Kidney (tissue), 22 donors: ENCODE measurements at places on chromosomes 6 and 20. TPM values are rescaled to one million over a fixed set of nuclear protein-coding genes. Genes with fewer than 3 reads are reported as not detected.

TLDC2 gene
- 2.3 TPM for total RNA-seq

POM121L2 gene
- not detected for total RNA-seq

GABRR1 gene
- not detected for total RNA-seq

RIMS1 gene
- total RNA-seq = 4.5 TPM

GPR63 gene
- 0.69 TPM for total RNA-seq

LTA gene
- total RNA-seq = 0.35 TPM

ELOVL5 gene
- total RNA-seq = 42.0 TPM

KCNK16 gene
- total RNA-seq = not detected

SCRT2 gene
- not detected for total RNA-seq

DNA sequence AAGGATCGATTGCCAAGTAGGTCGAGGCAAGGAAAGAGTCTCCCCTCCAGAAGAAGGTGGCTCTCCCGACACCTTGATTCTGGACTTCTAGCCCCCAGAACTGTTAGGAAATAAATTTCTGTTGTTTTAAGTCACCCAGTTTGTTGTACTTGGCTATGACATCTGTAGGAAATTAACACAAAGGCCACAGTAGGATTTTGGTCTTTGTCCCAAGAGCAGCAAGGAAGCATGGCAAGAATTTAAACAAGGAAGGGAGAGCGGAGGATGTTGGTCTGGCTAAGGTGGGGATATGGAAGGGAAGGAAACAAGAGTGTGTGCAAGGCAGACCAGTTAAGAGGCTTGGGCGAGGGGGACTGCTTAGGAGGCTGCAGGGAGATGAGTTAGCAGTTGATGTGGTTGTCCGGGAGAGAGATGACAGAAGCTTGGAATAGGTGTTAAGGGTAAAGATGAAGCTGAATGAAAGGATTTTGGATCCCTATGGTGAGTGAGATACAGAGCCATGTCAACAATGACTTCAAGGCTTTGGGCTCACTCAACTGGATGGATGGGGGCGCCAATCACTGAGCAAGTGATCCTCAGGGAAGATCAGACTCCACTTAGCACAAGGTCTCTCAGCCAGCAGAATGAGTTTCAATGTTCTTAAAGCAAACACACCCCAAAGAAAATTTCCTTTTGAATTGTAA lies 140.5 kb upstream of the ZNF217 start:
- H3K27me3 ChIP-seq = no peaks in the 10 kb centered on the region
- no peak overlapping the region for H3K4me3 ChIP-seq
- H3K4me1 ChIP-seq = peaks cover 13% of the 10 kb centered on the region
- H3K36me3 ChIP-seq = no peaks in the 10 kb centered on the region
- no peak for DNase-seq

GRCh38 chr6:2795956-2796355 lies 30.8 kb downstream of the WRNIP1 start:
- no peak overlapping the region for H3K4me3 ChIP-seq
- H3K27me3 ChIP-seq = no peaks in the 10 kb centered on the region
- H3K27ac ChIP-seq = no peak overlapping the region
- H3K4me1 ChIP-seq = no peaks in the 10 kb centered on the region

DNA sequence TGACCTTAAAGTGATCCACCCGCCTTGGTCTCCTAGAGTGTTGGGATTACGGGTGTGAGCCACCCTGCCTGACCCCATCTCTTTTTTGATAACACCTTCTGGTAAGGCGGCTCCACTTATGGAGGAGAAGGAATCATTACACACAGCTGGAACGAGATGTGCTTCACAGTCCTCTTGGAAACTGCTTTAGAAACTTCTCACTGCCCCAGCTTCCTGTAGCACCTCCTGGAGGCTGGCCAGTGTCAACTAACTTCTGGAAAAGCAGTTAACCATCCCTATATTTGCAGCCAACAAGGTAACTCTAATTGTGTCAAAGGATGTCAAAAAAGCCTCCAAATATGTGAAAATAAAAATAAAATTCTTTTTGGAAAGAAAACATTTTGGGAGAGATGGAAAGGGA lies 48.8 kb upstream of the BCLAF1 start:
- H3K4me3 ChIP-seq = no peak overlapping the region
- DNase-seq = no peak
- no peaks in the 10 kb centered on the region for H3K4me1 ChIP-seq
- H3K27me3 ChIP-seq = no peaks in the 10 kb centered on the region

DNA sequence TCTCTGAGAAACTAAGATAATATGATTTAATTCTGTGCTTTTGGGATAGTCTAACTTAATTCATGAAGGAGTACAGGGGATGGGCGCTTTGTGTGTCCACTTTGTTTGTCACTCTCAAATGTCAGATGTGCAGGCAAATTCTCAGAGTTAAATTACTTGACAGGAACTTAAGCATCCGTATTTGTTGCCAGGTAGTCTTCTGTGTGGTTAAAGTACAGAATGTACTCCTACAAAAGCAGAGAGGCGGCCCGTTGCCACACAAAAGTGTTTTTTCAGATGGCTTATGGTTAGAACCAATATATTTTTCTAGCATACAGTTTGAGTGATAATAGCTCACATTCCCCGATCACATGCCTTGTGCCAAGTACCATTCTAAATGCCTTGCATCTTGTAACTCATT lies 234.4 kb downstream of the LAMA2 start:
- H3K27me3 ChIP-seq = no peaks in the 10 kb centered on the region
- H3K4me1 ChIP-seq = no peaks in the 10 kb centered on the region
- no peak overlapping the region for H3K27ac ChIP-seq
- no peak overlapping the region for H3K4me3 ChIP-seq
- H3K36me3 ChIP-seq = no peaks in the 10 kb centered on the region

- H3K4me1 ChIP-seq = no peaks in the 10 kb centered on the region
- no peak overlapping the region for H3K27ac ChIP-seq
- no peak for DNase-seq
- no peaks in the 10 kb centered on the region for H3K27me3 ChIP-seq
- no peak overlapping the region for H3K4me3 ChIP-seq
These were observed 22.4 kb upstream of the CDKAL1 start for GRCh38 chr6:20511852-20512251.

- H3K4me3 ChIP-seq = peak overlapping the region; percentile 99
- H3K4me1 ChIP-seq = peaks cover 2% of the 10 kb centered on the region
- H3K36me3 ChIP-seq = no peaks in the 10 kb centered on the region
- peak overlapping the region; percentile 94 for H3K27ac ChIP-seq
These were observed 636 bp downstream of the SUPT3H start for GRCh38 chr6:45377043-45377553.

- no peak overlapping the region for H3K4me3 ChIP-seq
- H3K27ac ChIP-seq = no peak overlapping the region
- no peaks in the 10 kb centered on the region for H3K27me3 ChIP-seq
- H3K36me3 ChIP-seq = no peaks in the 10 kb centered on the region
- H3K4me1 ChIP-seq = no peaks in the 10 kb centered on the region
These were observed 273.9 kb downstream of the RFPL4B start for GRCh38 chr6:112620812-112621569.

- H3K4me3 ChIP-seq = no peak overlapping the region
- H3K27me3 ChIP-seq = no peaks in the 10 kb centered on the region
- no peak for DNase-seq
- no peaks in the 10 kb centered on the region for H3K4me1 ChIP-seq
- no peak overlapping the region for H3K27ac ChIP-seq
- H3K36me3 ChIP-seq = no peaks in the 10 kb centered on the region
These were observed 146.6 kb upstream of the AKIRIN2 start for GRCh38 chr6:87848616-87849015.

DNA sequence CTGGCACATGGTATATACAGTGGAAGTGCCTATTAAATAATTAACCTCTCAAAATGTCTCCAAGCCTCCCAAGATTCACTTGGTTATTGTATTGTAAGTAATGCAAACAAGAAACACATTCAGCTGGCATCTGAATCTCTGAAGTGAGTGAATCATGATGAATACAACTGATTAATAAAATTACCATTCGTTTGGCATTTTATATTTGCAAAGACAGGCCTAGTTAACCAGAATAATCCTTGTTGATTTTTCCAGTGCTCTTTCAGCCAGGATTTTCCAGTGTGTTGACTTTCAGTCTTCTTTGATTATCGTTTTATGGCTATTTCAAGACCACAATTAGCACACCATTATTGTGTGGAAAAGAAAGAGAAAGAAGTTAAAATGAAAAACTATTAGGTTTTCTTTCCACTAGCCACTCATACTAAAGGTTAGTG lies 20.3 kb downstream of the SLC22A2 start:
- no peaks in the 10 kb centered on the region for H3K27me3 ChIP-seq
- H3K4me1 ChIP-seq = no peaks in the 10 kb centered on the region
- H3K4me3 ChIP-seq = no peak overlapping the region
- no peak for DNase-seq

DNA sequence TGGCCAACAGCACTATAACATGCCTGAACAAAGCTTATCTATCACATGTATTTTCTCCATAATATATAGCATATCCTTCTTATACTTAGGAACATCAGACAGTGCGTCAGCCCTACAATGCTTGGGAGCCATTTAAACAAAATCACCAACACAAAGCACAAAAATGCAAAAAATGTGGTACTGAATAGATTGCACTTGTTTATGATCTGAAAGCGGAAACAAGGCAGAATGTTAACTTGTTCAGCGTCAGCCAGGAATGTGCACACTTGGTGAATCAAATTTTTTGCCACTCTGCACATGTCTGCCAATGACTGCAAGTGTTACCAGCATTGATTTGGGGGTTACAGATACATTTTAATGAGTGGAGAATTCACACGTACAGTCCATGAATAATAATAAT lies 14.8 kb downstream of the SLC35A1 start:
- no peak overlapping the region for H3K4me3 ChIP-seq
- no peaks in the 10 kb centered on the region for H3K27me3 ChIP-seq
- no peak overlapping the region for H3K27ac ChIP-seq
- no peaks in the 10 kb centered on the region for H3K36me3 ChIP-seq

DNA sequence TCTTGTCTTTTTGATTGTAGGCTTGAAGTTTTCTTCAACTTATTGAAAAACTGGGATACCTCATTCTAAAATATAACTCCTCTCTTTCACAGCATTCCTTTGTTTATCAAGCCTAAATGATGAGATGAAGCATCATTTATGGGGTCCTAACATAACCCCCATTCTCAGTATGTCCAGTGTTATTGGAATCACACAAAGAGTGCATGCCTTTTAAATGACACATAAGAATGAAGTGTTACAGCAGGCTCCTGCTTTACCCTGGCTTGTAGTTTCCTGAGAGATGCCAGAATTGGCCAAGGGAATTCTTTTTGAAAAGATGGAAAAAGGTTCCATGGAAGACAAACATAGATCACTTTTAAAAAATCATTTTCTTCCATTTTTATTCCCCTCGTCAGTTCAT lies 502.4 kb downstream of the BCKDHB start:
- no peaks in the 10 kb centered on the region for H3K4me1 ChIP-seq
- no peak overlapping the region for H3K4me3 ChIP-seq
- no peaks in the 10 kb centered on the region for H3K27me3 ChIP-seq
- H3K36me3 ChIP-seq = no peaks in the 10 kb centered on the region
- H3K27ac ChIP-seq = no peak overlapping the region

- no peak overlapping the region for H3K4me3 ChIP-seq
- no peaks in the 10 kb centered on the region for H3K4me1 ChIP-seq
- H3K27me3 ChIP-seq = no peaks in the 10 kb centered on the region
- H3K36me3 ChIP-seq = no peaks in the 10 kb centered on the region
- H3K27ac ChIP-seq = no peak overlapping the region
These were observed 179.5 kb upstream of the LAMP5 start for GRCh38 chr20:9334866-9335265.

GRCh38 chr6:76839505-76839904 lies 623.8 kb downstream of the HTR1B start:
- no peaks in the 10 kb centered on the region for H3K27me3 ChIP-seq
- no peak for DNase-seq
- H3K27ac ChIP-seq = no peak overlapping the region
- H3K36me3 ChIP-seq = no peaks in the 10 kb centered on the region

- no peaks in the 10 kb centered on the region for H3K4me1 ChIP-seq
- no peak overlapping the region for H3K27ac ChIP-seq
- no peaks in the 10 kb centered on the region for H3K36me3 ChIP-seq
- no peak overlapping the region for H3K4me3 ChIP-seq
- no peak for DNase-seq
- H3K27me3 ChIP-seq = no peaks in the 10 kb centered on the region
These were observed 51.8 kb downstream of the UTRN start for GRCh38 chr6:144336900-144337299.

- no peak for DNase-seq
- H3K4me3 ChIP-seq = no peak overlapping the region
- H3K36me3 ChIP-seq = no peaks in the 10 kb centered on the region
- no peaks in the 10 kb centered on the region for H3K27me3 ChIP-seq
- no peak overlapping the region for H3K27ac ChIP-seq
These were observed 780.4 kb downstream of the KIF16B start for GRCh38 chr20:15792855-15793254.

DNA sequence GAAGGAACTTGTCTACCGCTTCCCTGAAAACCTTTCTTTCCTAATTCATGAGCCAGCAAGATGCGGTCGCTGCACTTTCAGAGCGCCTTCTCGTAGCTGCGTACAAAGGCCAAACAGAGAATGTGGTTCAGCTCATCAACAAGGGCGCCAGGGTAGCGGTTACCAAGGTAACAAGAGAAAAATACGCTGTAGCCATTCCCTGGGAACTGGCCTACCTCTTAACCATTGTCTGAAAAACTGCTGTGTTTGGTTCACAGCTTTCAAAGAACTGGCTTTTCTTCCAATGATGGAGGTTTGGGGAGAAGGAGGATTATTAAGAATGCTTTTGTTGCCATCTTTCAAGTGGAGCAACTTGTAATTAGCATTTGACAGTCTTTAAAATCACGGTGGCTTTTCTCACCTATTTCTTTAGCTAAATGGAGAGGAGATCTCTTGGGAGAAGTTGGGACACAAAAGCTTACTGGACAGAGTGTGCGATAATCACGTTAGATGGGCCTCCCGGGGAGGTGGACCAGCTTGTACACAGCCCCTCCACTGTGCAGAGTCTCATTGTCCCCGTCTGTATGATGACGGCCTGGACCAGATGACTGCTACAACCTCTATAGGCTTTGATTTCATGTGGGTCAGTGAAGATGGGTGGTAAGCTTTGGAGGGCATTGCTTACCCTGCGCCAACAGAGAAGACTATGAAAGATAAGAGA lies 71.5 kb downstream of the LYRM2 start:
- no peak overlapping the region for H3K27ac ChIP-seq
- H3K4me1 ChIP-seq = no peaks in the 10 kb centered on the region
- H3K4me3 ChIP-seq = no peak overlapping the region
- DNase-seq = peak; percentile 54

DNA sequence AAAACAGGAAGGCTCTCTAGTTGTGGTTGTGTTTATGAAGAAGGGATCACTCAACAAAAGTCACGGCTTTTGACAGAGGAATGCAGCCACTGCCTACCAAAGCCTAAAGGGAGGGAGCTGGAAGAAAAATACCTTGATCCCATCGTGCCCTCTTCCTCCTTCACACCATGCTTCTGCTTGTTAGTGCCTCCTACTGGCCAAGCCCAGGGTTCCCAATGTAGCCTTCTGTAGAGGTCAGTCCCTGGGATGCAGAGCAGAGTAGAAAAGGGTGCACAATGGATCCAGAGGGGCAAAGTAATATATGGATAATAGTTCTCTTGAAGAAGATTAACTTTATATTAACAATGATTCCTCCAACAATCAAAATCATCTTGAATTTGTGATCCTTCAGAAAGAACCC lies 293.5 kb upstream of the FERMT1 start:
- H3K4me1 ChIP-seq = no peaks in the 10 kb centered on the region
- no peak overlapping the region for H3K4me3 ChIP-seq
- DNase-seq = no peak

- H3K4me3 ChIP-seq = no peak overlapping the region
- no peaks in the 10 kb centered on the region for H3K36me3 ChIP-seq
- no peak for DNase-seq
- H3K27me3 ChIP-seq = no peaks in the 10 kb centered on the region
- peak overlapping the region; percentile 68 for H3K27ac ChIP-seq
These were observed 24.9 kb downstream of the SASH1 start for GRCh38 chr6:148367411-148368024.

GRCh38 chr6:137659871-137660270 lies 165.7 kb upstream of the OLIG3 start:
- H3K27me3 ChIP-seq = no peaks in the 10 kb centered on the region
- no peak overlapping the region for H3K4me3 ChIP-seq
- H3K27ac ChIP-seq = no peak overlapping the region
- no peaks in the 10 kb centered on the region for H3K36me3 ChIP-seq
- DNase-seq = no peak
